Stimulated activated CD4-positive, alpha-beta T cell treated with anti-CD3 and anti-CD28 coated beads, Interleukin-12 subunit alpha, Interleukin-12 subunit beta, amount 100 ng/mL, for 24 hours (primary cell): ENCODE measurements at places on chromosomes 5 and 9.

GRCh38 chr5:115064380-115064779 lies 105.3 kb downstream of the TRIM36 start:
- no peak for DNase-seq

GRCh38 chr5:39650008-39650762 lies 225.4 kb upstream of the DAB2 start:
- DNase-seq: no peak

DNA sequence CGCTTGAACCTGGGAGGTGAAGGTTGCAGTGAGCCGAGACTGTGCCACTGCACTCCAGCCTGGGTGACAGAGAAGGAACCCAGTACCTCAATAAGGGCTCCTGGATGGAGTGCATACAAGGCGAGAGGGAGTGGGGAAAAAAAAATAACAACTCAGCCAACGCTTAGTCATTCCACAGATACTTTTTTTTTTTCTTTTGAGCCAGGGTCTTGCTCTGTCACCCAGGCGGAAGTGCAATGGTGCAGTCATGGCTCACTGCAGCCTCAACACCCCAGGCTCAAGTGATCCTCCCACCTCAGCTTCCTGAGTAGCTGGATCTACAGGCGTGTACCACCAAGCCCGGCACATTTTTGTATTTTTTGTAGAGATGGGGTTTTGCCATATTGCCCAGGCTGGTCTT lies 59.5 kb upstream of the GGTA1 start:
- no peak for DNase-seq

GRCh38 chr5:54278036-54278830 lies 32.1 kb downstream of the ARL15 start:
- DNase-seq: no peak

GRCh38 chr5:67045816-67046740 lies 150.5 kb downstream of the CD180 start:
- no peak for DNase-seq

- DNase-seq: no peak
These were observed 26.9 kb upstream of the CNOT6 start for GRCh38 chr5:180467028-180467975.

DNA sequence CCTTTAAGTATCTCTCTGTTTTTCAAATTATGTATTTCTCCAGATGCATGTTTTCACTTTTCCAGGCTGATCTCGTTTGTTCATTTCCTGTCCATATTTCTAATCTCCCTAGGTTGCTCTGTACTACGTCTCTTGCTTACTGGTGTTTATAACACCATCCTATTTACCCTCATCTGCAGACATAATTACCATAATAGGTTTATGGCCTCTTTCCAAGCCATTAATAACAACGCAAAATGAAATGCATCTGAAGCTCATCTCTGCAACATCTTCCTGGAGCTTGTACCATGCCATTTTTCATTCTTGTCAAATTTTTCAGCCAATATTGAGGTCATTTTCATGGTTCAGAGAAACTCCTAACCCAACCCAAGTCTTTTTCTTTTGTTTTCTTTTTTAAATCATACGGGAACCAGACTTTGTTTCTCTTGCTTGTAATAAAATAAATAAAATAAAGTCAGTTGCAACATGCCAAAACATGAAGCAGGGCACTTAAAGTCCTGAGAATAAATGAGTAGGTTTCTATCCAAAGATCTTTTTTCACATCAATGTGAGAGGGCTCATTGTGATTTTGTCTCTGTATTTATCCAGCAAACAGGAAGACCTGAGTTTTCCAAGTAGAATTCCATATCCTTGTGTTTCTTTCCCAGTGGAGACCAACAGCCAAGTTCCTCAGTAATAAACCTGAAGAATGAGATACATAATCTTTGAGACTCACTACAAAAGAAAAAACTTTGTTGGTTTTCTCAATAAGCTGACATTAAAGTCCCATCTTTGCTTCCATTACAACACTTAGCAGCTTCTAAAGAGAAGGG lies 37.0 kb downstream of the DPYSL3 start:
- no peak for DNase-seq

GRCh38 chr9:79369676-79370075 lies 202.1 kb upstream of the TLE4 start:
- no peak for DNase-seq

DNA sequence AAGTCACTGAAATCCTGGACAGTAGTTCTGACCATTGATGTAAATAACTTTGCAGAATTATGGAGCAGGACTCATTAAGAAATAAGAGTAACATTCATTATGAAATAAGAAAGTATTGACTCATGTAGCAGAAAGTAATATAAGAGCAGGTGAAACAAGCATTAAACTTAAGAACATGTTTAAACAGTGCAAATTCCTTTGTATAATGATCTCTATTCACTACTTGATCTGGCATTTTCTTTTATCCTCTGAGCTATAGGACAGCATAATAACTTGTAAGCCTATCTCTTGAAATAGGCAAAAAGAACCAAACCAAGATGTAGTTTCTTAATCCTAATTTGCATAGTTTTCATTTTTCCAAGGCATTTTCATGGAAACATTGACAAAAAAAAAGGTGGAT lies 42.3 kb downstream of the PLGRKT start:
- DNase-seq: no peak

GRCh38 chr5:33415811-33416354 lies 24.9 kb upstream of the TARS1 start:
- DNase-seq: no peak

GRCh38 chr5:151042453-151043093 lies 22.2 kb downstream of the GPX3 start:
- DNase-seq: no peak

DNA sequence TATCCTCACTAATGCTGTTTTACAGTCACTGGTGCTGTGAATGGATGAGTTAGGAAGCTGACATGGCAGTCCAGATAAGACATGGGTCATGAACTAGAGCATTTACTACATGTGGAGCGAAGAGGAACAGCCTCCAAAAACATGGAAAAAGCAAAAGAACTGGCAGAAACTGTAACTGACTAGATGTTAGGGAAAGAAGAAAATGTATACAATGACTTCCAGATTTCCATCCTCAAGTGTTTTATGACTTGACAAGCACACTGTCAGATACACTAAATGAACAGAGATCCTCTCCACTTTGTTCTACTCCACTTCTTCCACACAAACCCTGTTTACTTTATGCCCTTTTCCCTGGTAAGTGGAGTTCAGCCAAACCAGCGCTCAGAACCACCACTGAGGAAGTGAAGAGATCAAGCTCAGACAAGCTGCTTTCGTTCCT lies 11.5 kb downstream of the HMGCS1 start:
- no peak for DNase-seq

DNA sequence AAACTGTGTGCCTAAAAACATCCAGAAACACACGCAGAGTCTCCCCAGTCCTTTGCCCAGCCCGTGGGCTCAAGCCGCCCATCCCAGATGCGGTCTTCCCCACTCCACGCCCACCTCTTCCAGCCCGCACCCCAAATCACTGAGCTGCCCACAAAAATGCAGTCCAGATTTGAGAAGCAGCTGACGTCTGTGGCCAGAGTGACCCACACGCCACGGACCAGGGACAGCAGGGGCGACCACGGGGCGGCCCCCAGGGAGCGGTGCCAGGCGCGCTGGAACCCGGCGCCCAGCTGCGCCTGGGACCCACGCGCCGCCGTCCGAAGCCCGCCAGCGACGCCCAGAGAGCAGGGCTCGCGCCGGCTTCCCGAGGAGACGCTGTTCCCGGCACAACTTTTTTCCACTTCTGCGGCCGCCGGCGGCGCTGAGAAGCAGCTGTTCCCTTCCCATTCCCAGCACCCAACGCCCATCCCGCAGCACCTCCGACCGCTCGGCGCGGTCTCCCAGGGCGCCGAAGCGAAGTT lies 674 bp downstream of the LHFPL2 start:
- DNase-seq: no peak

DNA sequence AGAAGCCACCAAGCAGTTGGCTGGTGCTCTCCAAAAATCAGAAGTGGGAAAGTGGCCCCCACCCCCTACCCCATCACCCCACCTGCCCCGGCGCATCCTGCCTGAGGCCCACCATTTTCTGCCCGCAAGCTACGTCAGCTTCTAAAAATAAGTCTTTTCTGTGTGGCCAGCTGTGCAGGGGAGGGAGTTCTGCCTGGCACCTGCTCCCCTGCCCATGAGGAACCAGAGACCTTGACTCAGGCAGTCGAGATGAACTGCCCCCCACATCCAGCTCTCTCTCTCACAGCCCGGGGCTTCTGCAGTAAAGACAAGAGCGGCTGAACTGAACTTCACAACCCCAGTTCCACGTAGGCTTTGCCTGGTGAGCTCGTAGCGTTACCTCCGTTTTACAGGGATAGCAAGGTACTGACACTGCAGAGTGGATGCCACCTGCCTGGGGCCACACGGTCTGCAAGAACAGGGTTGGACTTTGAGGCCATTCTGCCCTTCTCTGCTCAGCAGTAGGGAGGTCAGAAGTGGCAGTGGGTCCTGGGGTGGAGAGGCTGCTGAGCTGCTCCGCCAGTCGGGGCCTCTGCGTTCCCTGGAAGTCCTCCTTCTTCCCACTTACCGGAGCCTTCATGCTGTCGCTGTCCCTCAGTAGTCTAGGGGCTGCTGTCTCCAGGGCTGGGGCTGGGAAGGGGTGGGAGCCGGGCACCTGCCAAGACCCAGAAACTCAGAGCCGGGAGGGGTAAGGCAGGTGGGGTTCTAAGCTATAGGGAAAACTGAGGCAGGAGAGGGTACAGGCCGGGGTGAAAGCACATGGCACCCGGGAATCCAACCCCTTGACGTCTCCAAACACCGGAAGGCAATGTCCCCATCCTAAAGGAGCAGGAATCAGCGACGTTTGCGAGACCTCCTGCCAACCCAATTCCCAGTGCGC lies 781 bp downstream of the ST6GALNAC4 start:
- no peak for DNase-seq

DNA sequence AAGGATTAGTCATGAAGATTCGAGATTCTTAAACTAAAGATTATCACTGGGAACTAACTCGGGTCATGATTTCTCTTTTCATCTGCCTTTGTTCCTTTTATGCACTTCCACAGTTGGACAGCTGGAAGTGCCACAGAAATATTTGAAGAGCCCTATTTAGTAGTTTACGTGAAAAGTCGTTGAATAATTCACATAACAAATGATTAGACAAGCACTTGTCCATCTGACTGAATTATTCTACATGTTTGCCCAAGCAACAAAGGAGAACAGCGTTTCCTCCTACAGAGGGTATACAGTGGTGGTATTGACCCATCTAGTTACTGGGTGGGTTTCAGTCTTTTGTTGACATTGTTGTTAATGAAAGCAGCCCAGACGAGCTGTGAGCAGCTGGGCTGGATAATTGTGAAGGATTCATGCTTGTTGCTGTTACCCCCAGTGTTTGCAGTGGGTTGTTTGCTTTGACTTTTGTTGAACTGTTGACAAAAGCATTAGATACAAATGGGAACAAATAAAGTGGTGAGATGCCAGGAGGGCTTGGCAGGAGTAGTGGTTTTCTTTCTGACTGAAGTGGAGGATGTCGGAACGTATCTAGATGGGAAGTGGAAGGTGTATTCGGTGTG lies 96.2 kb downstream of the TLE4 start:
- no peak for DNase-seq

DNA sequence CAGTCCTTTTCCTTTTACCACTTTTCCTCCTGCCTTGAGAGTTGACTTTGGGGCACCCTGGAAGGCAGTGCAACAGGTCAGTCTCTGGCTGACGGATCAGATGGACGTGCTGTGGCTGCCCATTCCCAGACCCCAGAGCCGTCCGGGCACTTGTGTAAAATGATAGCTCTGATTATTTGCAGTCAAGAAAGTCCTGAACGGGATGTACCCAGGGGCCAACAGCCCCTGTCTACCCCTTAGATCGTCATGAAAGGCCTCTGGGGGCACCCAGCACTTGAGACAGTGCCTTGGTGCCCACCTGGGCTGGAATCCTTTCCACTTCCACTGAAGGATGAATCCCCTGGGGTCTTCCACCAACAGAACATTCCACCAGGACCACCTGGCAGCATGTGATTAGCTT lies 17.7 kb upstream of the ANGPTL2 start:
- DNase-seq: no peak

GRCh38 chr9:7011395-7012067 lies 253.8 kb downstream of the KDM4C start:
- DNase-seq: no peak

DNA sequence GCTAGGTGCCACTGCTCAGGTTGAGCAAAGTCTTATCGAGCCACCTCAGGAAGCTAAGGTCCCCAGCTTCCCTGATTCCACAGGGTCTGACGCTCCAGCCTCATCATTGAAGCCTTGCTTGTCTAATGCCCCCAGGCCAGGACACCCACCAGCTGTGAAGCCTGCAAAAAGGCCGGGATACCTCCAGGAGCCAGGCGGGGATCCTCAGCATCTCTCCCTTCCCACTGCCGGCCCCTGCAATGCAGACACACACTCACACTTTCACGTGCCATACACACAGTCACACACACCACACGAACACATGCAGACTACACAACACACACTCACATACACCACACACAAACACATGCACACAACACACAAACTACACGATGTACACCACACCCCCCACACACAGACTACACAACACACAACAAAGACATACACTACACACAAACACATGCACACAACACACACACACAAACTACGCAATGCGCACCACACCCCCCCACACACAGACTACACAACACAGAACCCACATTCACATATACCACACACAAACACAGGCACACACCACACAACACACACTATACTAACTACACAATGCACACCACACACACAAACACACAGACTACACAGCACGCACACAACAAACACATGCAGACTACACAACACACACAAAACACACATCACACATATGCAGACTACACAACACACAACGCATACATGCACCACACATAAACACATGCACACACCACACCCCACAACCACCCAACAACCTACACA lies 17.8 kb upstream of the S1PR3 start:
- no peak for DNase-seq

GRCh38 chr9:135241381-135242048 lies 154.0 kb downstream of the OLFM1 start:
- DNase-seq: no peak

DNA sequence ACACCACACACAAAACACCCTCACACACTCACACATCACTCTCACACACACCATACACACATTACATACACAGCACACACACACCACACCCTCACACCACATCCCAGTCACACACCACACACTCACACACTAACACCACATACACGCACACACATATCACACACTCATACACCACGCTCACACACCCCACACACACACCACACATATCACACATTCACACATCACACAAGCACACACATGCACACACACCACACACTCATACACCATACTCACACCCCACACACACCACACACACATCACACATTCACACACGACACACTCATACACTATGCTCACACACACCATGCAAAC lies 543 bp upstream of the UBE2QL1 start:
- DNase-seq: no peak
